ENCODE measurements at places on chromosomes 4 and X.

- DNase-seq = no peak
Measured at GRCh38 chr4:143679434-143679833, 21.0 kb downstream of the FREM3 start.

DNA sequence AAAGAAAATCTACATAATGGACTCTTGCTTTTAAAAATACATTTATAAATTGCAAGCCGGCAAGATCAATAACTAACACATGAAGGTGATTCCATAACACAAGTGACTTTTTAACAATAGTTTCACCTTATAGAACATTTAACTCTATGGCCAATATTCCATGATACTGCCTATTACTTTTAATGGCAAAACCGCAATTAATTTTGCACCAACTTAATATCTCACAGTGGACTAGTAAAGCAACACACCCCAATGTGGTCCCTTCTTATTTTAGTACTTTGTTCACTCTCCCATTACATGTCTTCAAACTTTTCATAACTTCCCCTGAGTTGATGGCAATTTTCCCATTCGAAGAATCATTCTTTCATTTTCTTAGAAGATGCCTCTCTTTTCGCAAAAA, 351.6 kb upstream of the F9 start:
- DNase-seq = no peak

DNA sequence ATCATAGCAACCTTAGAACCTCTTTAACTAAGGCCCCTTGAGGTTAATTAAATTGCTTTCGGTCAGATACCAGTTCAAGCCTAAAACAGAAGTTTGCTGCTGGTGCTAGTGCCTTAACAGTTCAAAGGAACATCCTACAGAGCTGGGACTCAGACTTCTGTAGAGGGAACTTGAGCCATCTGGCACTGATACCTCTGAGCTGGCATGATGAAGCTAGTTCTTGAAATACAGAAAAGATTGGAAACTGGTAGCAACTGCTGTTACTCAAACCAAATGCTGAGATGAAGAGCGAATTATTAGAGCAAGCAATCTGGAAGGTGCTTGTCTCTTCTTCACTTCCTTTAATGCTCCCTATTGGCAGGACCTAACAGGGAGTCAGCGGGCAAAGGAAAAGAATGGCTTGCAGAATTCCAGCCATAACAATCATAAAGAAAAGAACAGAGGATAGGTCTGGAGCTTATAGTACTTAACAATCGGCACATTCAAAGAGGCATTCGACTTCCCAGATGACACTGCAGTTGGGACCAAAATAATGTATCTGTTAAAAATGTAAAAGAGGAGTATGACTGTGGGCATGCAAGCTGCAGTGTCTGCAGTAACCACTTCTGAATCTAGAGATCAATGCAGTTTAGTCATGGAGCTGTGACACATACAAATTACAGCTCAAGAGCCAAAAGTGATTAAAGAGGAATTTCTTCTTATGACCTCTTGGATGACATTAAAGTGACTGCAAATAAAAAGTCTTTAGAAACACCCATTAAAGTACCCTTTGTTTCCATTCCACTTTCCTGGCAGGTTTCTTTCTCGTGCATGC, 298.9 kb downstream of the PDGFC start:
- no peak for DNase-seq

DNA sequence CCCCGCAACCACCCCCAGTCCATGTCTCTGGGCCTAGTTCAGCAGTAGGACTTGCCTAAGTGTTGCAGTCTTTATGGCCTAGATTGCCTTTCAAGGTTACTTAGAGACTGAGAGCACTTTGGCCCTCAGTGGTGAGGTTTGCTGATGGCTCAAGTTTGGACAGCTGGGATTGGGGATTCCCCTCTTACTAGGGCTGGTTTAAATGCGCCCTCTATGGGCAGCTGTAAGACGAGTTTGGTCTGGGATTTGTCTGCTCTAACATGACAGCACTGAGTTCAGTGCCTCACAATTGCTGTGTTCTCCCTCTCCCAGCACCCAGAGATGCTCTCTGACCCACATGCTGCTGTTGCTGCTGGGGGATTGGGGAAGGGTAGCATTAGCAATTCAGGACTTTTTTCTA, 23.1 kb downstream of the DACH2 start:
- DNase-seq = no peak

GRCh38 chr4:38082424-38083385, 122.5 kb downstream of the PTTG2 start:
- no peak for DNase-seq

GRCh38 chr4:172786039-172786792, 382.4 kb upstream of the GALNT7 start:
- DNase-seq = no peak

DNA sequence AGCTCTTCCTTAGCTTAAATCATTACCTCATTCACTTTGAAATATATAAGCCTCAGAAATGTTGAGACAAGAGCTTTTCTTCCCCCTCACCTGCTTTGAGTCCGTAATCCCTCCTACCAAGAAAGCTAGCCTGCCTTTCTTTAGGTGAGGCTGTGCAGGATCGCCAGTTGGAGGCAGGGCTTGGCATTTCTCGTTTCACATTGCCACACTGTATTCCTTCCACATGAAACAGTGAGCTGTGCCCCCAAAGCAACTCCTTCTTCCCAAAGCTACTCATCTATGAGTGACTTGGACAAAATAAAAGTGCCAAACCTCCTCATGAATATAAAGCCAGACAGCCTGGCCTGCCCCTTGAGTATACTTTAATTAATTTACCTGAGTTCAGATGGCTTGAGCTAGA, 86.8 kb downstream of the LIMCH1 start:
- no peak for DNase-seq

- no peak for DNase-seq
Measured at GRCh38 chr4:107815158-107815557, 9.6 kb upstream of the SGMS2 start.
